ENCODE measurements at places on chromosomes 11 and 22.

- no peak for DNase-seq
Observed at GRCh38 chr22:44401783-44402110, 89.0 kb upstream of the SHISAL1 start.

GRCh38 chr11:119085437-119085847, 761 bp downstream of the HMBS start:
- DNase-seq: peak; percentile 34

GRCh38 chr22:45163099-45163450, 650 bp upstream of the NUP50 start:
- DNase-seq: peak; percentile 65

DNA sequence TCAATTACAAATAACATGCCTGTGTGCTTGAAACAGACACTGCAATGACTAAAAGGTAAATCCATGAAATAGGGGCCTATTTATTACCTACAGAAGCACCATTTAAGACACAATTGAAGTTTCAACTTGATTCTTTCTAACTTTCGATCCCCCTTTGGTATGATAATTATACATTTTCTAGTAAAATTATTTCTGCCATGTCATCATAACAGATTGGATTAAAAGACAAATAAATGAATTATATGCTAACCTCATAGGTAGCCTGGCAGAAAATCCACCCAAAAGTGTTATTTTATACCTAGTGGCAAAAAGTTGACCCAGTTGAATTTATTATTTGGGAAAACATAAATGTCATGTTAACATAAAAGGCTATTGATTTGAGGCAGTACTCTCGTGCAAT, 241.1 kb downstream of the RAB38 start:
- no peak for DNase-seq

GRCh38 chr22:16776080-16776479, 49.1 kb downstream of the XKR3 start:
- DNase-seq: no peak

GRCh38 chr11:103359216-103359615, 250.0 kb downstream of the DYNC2H1 start:
- DNase-seq: no peak

DNA sequence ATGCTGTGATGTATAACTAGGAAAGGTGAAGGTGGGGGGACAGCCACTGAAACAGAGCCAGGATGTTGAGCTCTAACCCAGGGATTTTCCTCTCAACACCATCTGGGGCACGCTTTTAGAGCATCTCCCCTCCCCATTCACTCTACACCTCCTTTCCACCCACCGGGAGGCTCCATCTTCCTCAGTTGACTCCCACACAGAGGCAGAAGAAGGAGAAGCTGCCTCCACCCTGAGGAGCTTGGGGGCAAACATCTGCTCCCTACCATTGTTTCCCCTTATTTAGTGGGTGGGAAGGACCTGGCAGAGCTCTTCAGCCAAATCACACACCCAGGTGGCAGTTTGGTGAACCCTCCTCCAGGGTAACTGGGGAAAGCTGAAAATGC, 50.0 kb upstream of the ADA2 start:
- no peak for DNase-seq

DNA sequence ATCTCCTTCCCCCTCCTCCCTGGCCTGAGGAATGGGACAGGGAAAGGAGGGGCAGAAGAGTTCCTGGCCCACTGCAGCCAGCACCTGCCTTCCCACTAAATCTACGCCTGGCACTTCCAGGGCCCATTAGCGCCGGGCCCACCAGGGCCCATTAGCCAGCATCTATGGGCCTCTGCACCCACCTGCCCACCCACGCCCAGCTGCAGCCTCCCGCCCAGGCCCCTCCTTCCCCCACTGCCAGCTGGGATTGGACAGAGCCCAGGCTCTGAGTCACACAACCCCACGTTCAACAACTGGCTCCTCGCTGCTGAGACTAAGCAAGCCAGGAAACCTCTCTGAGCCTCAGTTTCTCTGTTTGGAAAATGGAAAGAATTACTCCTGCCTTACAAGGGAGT, 48.7 kb downstream of the CYTH4 start:
- no peak for DNase-seq

DNA sequence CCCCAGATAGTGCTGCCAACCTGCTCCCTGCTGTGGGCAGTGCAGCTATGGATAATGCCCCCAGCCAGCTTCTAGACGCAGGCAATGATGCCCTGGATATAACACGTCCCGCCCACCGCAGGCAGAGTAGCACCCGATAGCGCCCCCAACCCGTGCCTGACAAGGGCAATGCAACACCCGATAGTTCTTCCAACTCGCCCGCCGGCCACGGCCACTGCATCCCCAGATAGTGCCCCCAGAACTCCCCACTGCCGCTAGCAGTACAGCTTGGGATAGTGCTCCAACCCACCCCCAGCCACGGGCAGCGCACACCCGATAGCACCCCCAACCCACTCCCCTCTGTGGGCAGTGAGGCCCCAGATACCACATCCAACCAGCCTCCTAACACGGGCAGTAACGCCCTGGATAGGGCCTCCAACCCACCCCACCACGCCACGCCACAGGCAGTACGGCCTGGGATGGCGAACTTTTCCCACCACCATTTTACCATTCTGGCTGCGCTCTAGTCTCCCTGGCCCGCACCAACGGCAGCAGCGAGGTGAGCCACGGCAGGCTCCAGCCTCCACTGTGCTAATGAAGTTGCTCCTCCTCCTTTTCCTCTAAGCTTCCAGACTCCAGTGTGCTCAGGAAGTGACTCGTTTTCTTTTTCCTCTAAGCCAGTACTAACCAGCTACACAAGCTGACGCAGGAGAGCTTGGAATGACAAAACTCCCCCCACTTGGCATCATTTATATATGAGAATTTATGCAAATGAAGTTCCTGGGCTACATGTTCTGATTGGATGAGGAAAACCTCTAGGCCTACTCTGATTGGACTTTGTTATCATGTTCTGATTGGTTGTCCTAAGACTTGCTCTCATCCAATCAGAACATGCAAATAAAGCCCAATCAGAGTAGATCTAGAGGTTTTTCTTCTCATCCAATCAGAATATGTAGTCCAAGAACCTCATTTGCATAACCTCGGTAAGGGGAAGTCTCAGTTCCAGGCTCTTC, 3.0 kb upstream of the RFPL3 start:
- DNase-seq: no peak

- peak; percentile 69 for DNase-seq
Observed at GRCh38 chr22:46150655-46151477, 540 bp downstream of the PPARA start.

DNA sequence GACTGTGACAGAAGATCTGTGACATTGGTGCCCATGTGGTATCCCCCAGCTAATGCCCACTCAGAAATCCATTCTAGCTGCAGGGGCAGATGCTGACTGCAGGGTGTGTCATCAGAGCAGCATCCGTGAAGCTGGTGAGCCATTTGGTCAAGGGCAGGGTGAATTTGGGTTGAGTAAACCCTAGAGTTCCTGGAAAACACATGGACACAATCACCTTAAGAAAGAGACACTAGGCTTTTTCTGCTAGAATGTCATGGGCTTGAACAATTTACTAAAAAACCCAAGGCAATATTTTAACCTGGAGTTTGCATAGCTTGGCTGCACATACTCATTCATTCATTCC, 100.0 kb downstream of the ADAMTS15 start:
- DNase-seq: no peak

- no peak for DNase-seq
Observed at GRCh38 chr11:37456746-37457145, 858.7 kb upstream of the RAG2 start.

- peak; percentile 66 for DNase-seq
Observed at GRCh38 chr22:31085493-31085824, 4.3 kb downstream of the SMTN start.

- no peak for DNase-seq
Observed at GRCh38 chr11:127531167-127531566, 530.6 kb upstream of the KIRREL3 start.

- no peak for DNase-seq
Observed at GRCh38 chr11:93579187-93579751, 36.1 kb upstream of the SMCO4 start.

GRCh38 chr11:18288911-18289310, 22.8 kb downstream of the SAA1 start:
- no peak for DNase-seq

GRCh38 chr11:46826310-46827044, 19.6 kb downstream of the CKAP5 start:
- peak; percentile 93 for DNase-seq

- DNase-seq: no peak
Observed at GRCh38 chr11:69653406-69653960, 12.5 kb downstream of the CCND1 start.

DNA sequence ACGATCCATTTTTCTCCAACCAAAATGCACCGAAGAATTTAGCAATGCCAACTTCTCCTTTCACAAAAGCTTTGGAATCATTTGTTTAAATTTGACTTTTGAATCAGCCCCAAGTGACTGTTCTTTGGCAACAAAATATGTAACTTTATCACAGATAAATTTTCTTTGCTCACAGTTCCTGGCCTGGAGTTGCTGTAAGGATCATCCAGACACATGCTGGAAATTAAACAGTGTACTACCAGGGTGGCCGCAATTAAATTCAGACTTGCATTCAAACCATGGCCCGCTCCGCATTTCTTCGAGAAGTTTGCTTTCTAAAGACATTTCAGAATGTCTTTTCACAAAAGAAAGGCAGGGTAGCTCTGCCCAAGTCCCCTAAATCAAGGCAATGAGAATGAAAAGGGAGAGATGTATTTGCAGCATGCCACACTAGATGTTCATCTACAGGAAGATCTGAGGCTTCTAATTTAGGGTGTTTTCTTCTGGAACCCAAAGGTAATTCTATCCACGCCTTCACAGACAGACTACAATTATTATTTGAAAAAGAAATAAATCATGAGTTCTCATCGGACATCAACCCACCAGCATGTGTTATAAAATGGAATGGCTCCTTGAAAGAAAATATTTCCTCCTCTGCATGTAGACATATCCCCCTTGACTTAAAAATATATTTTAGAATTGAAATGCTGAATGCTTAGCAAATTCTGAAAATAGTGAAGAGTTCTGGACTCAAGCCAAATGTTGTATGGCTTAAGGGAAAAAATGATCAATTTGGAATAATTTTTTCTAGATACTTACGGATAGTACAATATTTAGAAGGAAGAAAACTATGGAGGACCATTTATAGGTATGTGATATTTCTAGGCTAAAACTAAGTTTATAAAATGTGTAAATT, 189.7 kb upstream of the BLID start:
- DNase-seq: no peak

DNA sequence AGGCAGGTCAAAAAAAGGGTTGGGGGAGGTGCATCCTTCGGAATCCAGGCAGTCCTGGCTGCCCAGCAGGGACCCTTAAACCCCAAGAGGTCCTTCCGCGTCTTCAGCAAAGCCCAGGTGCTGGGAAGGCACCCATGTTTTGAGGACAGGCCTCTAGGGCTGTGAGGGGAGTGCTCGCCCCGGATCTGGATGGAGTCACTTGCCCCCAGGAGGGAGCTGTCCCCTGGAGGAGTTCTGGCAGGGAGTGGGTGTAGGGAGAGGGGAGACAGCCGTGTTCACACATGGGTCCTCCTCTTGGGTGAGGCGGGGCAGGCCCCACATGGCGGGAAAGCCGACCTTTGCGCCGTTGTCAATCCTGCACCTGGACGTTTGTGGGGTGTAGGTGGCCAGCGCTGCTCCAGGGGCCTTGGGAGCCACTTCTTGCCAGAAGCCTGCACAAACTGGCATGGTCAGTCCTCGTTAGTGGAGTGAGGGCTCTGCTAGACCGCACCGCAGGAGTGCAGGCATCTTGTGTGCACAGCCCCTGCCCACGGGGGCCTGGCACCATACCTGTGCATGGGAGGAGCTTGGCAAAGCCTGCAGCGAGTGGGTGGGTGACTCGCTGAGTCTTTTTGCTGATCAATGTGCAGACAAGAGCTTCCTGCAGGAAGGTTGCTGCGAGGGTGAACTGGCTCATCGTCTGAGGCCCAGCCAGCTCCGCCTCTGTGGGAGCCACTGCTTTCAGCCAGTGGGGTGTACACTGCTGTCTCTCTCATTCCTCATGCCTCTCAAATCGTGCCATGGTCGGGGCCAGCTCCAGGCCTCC, 16.0 kb downstream of the PPIL2 start:
- no peak for DNase-seq

Data from neural progenitor cell (in vitro differentiated cells).